ENCODE measurements at places on chromosomes 2 and 18.

- no peak for DNase-seq
Measured at GRCh38 chr18:3294435-3295080, 32.6 kb downstream of the MYL12B start.

DNA sequence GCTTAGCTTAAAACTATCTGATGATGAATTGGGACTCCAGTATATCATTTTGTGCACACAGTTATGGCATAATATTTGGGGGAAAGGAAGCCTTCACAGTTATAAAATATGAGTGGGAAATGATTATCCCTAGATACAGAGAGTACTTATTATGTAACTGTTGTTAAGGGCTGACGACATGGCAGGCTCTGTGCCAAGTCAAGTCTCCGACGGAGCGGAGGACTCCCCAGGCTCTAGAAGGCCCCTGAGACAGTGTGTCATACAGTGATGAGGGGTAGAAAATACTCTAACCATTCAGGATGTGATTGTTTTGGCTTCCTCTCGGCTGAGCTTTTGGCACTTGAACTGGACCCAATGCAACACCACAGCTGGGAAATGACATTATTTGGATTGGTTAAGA lies 211.8 kb downstream of the SLC8A1 start:
- DNase-seq, result no peak

DNA sequence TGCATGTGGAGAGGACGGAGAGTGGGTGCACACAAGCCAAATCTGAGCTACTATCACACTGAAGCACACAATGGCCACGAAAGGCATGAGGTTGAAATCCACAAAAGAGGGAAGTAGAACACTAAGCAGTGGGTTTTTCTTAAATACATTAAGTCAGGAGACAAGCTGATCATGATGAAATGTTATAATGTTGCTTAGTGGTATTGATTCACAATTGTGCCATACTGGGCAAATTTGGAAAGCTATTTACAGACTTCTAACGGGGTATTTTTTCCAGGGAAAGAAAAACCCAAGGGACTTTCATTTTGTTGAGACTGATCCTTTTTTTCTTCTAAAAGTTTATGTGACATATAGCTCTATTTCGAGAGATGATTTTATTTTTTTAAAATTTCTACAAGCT lies 100.8 kb upstream of the CNGA3 start:
- no peak for DNase-seq

DNA sequence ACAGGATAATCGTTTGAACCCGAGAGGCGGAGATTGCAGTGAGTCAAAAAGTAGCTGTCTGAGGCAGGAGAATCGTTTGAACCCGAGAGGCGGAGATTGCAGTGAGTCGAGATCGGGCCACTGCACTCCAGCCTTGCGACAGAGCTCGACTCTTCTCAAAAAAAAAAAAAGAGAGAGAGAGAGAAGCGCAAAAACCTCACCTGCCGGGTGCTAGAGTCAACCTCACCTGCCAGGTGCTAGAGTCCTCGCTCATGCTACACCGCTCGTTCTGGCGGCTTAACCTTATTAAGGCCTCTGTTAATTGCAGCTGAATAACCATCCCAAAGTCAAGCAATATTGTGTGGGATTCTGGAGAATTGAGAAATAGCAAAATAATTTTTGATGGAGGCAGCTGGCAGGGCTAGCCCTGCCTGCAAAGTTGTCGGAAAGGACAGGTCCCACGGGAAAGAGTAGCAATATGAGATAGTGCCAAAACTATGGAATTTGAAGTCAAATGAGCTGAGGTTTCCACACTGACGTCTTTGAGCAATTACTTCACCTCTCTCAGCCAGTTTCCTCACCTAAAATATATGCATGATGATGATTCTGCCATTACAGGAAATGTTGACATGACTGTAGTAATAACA lies 644 bp upstream of the DYM start:
- DNase-seq, result no peak

GRCh38 chr2:95056044-95056443 lies 30.5 kb downstream of the MAL start:
- no peak for DNase-seq

DNA sequence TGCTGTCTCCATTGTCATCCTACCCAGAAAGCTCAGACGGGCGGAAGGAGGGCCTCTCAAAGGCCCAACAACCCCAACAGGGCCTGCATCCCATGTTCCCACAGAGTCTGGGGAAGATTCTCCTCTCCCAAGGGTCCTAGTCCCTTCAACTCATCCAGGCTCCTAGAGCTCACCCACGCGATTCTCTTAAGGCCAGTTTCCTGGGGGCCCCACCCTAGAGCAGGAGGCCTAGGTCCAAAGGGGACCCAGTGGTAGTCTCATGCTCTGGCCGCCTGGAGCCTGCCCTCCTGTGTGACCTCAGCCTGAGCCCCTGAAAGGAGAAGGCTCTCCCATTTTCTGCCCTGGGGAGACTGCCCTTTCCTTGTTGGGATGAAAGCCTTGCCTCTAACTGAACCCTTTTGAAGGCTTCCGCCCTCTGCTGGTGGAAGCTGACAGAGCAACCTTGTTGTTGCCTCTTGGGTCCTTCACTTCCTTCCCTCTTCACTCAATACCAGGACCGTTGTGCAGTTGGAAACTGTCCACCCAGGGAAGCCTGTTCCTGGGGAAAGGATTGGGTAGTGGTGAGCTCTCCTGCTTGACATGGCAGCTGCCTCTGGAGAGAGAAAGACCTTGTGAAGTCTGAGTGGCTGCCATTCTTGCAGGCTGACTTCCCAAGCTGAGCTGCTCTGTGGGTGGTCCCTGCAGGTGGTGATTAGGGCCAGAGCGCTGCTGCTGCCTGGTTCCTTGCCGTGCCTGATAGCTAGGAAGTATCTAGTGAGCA lies 86.0 kb upstream of the ALPP start:
- DNase-seq, result no peak

DNA sequence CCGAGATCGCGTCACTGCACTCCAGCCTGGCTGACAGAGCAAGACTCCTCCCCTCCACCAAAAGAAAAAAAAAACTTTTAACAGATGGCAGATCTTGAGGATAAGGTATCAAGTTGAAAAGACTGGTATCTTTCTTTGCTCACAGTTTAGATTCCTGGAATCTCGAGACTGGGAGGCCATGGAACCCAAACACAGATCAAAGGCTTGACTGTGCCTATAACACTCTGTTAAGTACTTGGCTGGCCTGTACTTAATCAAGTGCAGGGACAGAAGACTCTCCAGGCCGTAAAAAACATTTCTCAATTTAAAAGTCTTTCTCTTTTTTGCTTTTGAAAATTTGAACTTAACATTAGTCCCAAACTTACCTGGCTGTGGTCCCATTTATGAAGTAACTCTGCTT lies 107.1 kb upstream of the ZNF516 start:
- DNase-seq, result no peak

DNA sequence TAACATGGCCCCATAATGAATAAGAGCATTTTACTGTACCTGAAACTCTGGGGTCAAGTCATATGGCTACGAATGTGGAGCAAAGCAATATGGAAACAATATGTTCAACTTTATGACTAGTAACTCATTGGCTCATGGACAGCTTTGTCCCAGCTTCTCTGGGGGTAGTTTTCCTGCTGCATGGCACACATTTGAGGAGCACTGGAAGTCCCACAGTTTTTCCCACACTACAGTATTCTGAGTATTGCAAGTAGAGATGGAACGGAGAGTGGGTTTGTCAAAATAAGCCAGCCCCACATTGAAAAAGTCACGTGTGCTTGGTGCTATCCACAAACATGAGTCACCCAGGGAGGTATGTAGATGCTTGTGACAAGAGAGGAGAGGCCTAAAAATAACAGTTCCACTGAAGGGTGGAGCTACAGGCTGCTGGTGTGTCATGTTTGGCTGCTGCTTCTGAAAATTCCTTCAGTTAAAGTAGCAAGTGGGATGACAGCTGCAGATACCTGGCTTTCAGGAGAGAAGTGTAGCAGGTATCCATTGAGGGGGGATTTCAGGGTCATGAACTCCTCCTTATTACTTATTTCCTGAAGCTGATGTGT lies 48.2 kb upstream of the CTAGE1 start:
- DNase-seq, result peak; percentile 4
